ENCODE measurements at places on chromosomes 6 and 20. TPM values are rescaled to one million over a fixed set of nuclear protein-coding genes. Genes with fewer than 3 reads are reported as not detected.
A peak's percentile ranks its signal among the peaks of the same experiment; 100 is the strongest.

DNA sequence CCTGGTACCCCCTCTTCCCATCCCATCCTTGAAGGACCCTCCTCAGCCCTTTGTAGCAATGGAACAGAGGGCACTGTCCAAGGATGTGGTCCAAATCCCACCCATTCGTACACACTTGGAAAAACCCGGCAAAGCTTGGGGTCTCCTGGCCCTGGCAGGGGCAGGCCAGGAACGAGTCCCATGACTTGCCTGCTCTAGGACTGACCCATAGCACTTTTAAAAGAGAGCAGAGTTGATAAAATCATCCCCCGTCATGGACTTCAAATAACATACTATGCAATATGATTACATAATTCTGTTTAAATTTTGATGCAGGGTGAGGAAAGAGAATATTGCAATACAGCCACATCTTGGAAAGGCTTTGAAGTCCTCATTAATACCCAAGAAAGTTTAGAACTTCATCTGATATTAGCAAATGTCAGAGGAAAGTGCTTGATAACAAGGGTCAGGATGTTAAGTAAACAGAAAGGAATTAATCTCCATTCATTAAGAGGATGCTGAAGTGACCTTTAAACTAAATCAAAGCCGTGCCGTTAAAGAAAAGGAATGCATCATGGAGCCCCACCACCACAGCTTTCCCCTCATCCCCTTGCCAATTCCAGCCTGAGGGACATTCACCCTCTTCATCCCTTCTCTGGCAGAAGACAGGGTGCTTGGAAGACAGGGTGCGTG is 60.7 kb upstream of the NXT1 start:
- H3K27me3 ChIP-seq = no peaks in the 10 kb centered on the region
- H3K36me3 ChIP-seq = no peaks in the 10 kb centered on the region
- H3K4me1 ChIP-seq = no peaks in the 10 kb centered on the region
- H3K4me3 ChIP-seq = no peak overlapping the region

DNA sequence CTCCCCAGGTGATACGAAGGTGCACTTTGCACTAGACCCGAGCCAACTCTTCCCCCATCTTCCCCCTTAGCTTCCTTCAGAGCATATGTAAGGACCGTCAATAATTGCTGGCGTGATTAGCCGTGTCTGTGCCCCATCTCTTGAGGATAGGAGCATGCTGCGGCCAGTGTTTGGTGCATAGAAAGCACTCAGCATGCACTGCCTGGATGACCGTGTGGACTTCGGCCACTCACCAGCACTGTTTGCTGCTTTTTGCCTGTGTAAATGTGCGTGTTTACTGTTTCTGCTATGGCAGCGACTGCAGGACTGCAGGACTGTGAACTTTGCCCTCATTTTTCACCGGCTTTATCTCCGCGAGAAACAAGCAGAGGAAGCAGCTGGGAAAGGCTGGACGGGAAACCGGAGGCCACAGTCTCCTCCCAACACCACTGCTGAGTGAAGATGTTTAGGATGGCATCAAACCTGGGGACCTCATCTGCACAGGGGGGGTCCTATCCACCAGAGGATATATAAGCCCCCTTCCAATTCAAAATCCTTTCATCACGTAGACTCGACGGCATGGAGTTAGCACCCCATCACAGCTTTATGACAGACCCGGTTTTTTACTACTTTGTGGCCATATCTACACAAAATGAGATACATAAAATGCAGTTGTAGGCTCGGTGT is 150.6 kb upstream of the AFDN start:
- no peak overlapping the region for H3K4me3 ChIP-seq
- peak overlapping the region; percentile 78 for H3K27ac ChIP-seq
- H3K36me3 ChIP-seq = no peaks in the 10 kb centered on the region
- H3K27me3 ChIP-seq = no peaks in the 10 kb centered on the region
- DNase-seq = peak; percentile 80

The NKAPL gene
- not detected for total RNA-seq

The UBE2V1 gene
- total RNA-seq = 43.8 TPM

The PTPRT gene
- total RNA-seq = 0.33 TPM
